Hindlimb muscle (tissue), 1 donor: ENCODE measurements at places on chromosomes 4 and X. TPM values are rescaled to one million over a fixed set of nuclear protein-coding genes. Genes with fewer than 3 reads are reported as not detected.

Gene XAGE1B
- not detected for polyA plus RNA-seq

DNA sequence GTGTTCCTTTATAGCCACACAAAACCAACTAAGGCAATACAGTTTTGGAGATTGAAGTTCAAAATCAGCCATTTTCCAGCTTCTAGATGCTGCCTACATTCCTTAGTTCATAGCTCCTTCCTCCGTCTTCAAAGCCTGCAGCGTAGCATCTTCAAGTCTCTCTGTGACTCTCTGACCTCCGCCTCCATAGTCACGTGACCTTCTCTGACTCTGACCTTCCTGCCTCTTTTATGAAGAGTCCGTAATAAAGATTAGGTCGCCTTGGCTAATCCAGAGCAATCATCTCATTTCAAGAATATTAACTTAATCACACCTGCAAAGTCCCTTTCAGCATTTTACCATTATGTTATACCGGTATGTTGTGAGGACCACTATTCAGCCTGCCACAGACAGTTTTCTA is 60.4 kb downstream of the ZCCHC12 start:
- no peak for DNase-seq

DNA sequence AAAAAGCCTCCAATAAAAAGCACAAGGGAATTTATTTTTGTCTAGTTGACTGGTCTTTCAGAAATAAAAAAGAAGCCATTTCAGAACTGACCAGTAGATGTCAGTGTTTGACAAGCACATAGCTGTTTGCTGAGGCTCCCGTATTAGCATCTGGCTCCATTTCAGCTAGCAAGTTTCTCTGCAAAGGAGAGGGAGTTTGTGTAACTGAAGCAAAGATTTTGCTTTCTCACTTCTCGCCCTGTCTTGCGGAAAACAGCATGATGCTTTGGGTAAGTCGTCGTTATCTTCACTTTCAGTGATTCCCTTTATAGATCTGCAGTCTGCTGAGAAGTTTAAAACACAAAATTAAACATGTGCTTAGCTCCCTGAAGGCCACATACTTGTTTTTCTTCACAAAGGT is 85.5 kb downstream of the CT47B1 start:
- peak; percentile 71 for DNase-seq

Gene PPAT
- 9.9 TPM for polyA plus RNA-seq

DNA sequence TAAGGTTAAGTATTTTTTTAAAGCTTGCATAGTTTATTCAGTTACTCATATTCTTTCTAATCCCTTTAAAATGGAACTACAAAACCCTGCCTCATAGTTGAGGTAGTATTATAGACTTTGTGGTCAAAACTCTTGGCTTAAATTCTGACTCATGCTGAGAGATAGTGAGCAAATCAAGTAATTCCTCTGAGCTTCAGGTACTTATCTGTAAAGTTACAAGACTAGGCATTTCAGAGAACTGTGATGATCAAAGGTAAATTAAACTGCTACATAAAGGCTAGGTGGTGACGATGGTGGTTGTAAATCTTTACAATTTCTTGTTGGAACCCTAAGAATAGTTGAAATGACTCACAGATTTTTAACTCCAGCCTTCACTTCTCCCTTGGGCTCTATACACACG is 3.2 kb upstream of the CLOCK start:
- no peak for DNase-seq

Gene CT45A2
- not detected for polyA plus RNA-seq

- DNase-seq = no peak
These were observed 6.6 kb downstream of the CCDC110 start for GRCh38 chr4:185464887-185465286.

Gene CT55
- polyA plus RNA-seq = not detected

DNA sequence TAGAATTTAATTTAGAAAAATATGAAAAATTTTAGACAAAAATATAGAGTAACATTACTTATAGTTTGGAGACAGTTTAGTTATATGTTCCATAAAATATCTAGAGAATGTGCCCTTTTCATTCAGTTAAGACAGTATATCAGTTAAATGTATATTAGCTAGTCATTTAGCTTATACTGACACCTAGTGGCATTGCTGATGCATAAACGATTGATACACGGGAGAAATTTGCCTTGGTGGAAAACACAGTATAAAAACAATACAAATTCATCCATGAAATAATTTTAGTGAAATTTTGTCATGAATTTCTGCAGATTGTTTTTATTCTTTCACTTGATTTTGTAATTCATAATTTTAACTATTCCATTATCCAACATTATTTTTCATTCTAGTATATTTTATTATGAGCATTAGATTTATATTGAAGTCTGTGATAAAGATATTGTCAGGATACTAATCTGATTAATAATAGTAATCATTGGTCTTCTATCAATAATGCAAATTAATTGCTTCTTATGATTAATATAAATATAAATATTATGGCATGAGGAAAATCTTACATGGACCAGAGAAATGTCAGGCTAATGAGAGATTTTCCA is 219.0 kb downstream of the TLL1 start:
- DNase-seq = peak; percentile 28

DNA sequence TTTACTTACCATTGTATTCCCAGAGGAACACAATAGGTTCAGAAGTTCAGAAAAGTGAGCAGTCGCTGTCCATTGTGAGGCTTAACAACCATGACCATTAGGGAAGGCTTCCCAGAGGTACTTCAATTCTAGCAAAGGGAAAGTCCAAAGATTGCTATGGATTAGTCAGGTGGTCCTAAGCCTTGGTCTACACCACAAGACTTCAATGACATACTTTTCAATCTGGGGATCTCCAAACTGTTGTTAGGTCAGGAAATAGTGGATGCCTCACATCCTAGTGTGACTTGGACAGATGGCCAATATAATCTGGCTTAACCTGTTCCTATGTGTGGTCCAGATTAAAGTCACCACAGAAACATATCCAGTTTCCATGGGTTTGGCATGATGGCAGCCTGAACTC is 118.0 kb downstream of the SPCS3 start:
- no peak for DNase-seq

Gene TGIF2LX
- polyA plus RNA-seq = not detected

DNA sequence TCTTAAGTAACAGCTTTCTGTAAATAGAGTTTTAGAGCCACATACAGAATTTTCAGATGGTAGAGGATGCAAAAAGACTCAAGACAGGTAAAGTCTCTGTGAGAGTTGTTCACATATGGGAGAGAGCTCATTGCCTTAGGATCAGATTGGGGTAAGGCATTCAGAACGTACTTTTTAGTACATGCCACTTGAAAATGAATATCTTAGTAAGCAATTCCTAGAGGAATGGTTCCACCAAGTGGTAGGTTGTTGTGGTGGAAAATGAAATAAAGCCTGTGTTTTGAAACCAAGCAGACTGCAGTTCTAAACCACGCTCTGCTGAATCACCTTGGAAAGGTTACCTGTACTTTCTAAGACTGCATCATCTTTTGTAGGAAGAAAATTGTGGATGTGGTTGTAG is 547.0 kb upstream of the LCORL start:
- no peak for DNase-seq

Gene LRRC66
- 2.0 TPM for polyA plus RNA-seq

DNA sequence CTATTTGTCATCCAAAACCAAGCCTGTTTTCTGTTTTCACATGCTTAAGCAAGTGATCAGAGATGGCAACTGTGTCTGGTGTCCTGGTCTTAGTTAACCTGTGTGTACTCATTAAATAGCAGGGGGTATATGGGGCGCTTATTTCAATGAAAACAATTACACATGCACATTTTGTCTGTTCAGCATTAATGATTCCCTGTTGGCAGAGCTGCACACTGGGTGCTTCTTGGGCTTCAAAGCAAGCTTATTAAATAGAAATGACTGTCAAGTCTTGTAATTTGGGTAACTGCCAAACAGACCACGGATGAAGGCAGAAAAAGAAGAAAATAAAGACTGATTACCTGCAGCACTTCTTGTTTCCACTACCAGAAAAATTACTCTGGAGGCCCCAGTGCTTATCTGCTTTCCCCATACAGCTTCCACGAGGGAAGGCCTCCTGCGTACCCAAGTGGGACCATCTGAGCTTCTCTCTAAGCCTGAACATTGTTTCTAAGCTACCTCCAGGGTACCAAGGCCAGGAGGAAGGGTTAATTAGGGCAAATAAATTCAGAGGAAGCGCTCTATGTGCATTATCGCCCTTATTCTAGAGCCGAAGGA is 107.2 kb upstream of the TBL1X start:
- DNase-seq = no peak

- no peak for DNase-seq
These were observed 39.8 kb downstream of the VCX3B start for GRCh38 chrX:8504451-8504850.

Gene SOD3
- 30.0 TPM for polyA plus RNA-seq

Gene NIPAL1
- polyA plus RNA-seq = 3.1 TPM

GRCh38 chrX:84168095-84168494 is 19.9 kb downstream of the RPS6KA6 start:
- no peak for DNase-seq

Gene SMIM31
- polyA plus RNA-seq = not detected

- peak; percentile 15 for DNase-seq
These were observed 31.1 kb upstream of the CLNK start for GRCh38 chr4:10715696-10716095.

Gene VCX
- polyA plus RNA-seq = not detected

GRCh38 chrX:68978255-68978654 is 149.4 kb downstream of the EFNB1 start:
- no peak for DNase-seq

DNA sequence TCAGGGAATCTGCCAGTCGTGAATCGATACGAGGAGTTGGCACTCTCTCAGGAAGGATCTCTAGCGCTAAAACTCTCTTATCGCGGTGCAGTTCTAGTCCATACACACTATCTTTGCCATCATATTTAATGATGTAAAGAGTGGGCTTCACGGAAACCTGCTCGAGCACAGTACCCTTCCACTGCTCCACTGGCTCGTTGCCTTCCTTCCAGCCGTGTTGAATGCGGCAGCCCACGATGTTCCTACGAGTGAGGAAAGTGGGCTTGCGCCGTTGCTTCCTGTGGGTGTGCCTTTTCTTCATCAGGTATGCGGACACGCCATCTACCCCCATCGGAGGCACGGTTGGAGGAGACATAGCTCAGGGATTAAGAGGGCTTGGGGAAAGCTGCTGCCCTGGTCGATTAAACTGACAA is 661 bp downstream of the SPIN4 start:
- peak; percentile 20 for DNase-seq

- DNase-seq = no peak
These were observed 21.4 kb upstream of the AFAP1 start for GRCh38 chr4:7960790-7961655.
